ENCODE measurements at places on chromosomes 4 and X. TPM values are rescaled to one million over a fixed set of nuclear protein-coding genes. Genes with fewer than 3 reads are reported as not detected.

GRCh38 chr4:15425520-15425919 is 2.3 kb upstream of the C1QTNF7 start:
- no peak for DNase-seq

The TMPRSS11F gene
- total RNA-seq, result not detected

GRCh38 chr4:16830081-16830480 is 68.4 kb downstream of the LDB2 start:
- DNase-seq, result no peak

The FGG gene
- total RNA-seq, result not detected

The KLHL34 gene
- not detected for total RNA-seq

GRCh38 chr4:139177049-139177868 is at the start of gene ELF2:
ELF2 (minus strand) TSS chr4:139177218; CDS start chr4:139137701, 39,517 bp downstream.
- peak; percentile 75 for DNase-seq

DNA sequence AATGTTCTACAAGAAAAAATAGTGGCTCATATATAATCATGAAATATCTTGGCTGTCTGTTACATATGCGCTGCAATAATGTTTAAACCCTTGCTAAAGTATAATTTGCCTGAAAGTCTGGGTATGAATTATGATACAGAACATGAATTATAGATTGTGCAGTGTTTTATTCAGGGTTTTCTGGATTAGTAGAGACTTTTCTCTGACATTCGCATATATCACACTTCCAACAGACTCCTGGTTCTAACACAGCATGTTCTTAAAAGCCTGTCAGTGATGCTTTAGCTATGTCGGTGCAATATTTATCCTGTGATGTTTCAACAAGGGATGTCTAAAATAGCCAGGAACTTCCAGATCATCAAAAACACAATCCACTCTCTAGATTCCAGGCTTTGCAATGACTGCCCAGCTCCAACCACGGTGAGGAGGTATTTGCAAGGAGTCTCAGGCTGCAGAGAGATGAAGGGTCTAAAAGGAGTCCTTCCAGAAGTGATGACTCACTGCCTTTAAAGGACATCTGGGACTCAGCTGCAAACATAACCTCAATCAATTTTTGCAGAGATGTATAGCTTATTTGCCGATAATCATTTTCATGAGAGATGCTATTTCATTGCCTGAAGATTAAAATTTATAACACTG is 69.4 kb downstream of the RWDD4 start:
- no peak for DNase-seq

The GSX2 gene
- not detected for total RNA-seq

GRCh38 chr4:122827258-122827878 is 737 bp downstream of the FGF2 start:
- peak; percentile 49 for DNase-seq

GRCh38 chr4:131302108-131302507 is 1847.0 kb upstream of the PCDH10 start:
- DNase-seq, result no peak

The EDNRA gene
- total RNA-seq, result 0.23 TPM

GRCh38 chr4:89657931-89658700 is 178.8 kb downstream of the SNCA start:
- DNase-seq, result no peak

DNA sequence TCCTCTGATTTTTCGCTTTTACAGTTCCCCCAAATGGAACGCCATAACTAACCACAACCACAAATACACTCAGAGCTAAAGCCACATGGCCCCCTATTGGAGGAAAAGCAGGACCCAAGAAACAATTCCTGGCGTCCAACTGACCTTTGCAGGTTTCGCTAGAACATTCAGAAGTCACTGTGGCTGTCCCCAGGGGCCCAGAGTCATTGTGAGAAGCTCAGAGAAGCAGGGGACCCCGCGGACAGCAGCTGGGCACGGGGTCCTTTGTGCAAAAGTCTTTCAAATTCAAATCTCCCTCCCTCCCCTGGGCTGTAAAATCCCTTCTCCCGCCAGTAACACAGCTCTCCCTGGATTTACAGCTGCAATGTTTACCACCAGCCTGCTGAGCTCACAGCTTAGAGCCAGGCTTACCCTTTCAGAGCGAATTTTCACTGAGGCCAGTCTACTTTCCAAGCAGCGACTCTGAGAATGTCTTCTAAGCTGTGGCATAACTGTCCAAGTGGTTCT is 214.8 kb downstream of the CRLF2 start:
- no peak for DNase-seq

DNA sequence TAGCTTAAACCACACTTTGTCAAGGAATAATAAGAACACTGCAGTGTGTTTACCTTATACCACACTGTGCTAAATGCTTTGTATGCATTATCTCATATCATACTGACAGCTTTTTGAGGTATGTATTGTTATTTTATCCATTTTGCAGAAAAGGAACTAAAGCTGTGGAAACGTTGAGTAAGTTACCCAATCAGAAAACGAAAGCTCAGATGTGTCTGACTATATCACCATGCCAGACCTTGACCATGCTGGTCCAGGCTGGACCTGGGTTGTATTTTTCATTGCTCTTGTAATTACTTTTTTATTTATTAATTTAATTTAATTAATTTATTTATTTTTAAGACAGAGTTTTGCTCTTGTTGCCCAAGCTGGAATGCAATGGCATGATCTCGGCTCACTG is 2.1 kb downstream of the HSD17B11 start:
- no peak for DNase-seq

The GPR82 gene
- not detected for total RNA-seq

The STOX2 gene
- 4.8 TPM for total RNA-seq

DNA sequence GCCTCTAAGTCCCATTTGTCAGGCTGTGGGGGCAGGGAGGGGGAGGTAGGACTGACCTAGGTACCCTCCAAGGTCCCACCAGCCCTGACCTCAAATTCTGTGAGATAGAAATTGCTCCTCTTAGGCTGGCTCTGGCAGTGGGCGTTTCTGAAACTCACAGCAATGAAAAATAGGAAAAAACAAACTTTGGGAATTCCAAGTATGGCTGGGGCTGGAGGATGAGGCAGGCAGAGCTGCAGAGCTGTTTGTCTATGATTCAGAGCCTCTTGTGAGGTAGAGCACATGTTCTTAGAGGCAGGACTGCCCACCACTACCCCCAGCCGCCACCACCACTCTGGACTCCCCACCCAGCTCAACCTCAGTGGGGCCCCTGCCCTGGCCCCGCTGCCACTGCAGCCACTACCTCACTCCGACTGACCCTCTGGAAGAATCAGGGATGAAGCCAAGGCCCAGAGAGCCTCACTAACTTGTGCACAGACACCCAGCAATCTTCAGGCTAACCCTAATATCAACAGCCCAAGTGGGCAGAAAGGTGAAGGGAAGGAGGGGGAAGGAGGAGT is 98.2 kb downstream of the PJA1 start:
- DNase-seq, result no peak

The CENPVL1 gene
- total RNA-seq, result not detected

GRCh38 chr4:148205476-148205875 is 236.7 kb downstream of the NR3C2 start:
- no peak for DNase-seq

The SUPT20HL2 gene
- total RNA-seq, result not detected

The GALNTL6 gene
- 0.10 TPM for total RNA-seq

GRCh38 chr4:15536552-15537499 is 67.1 kb downstream of the CC2D2A start:
- DNase-seq, result no peak

GRCh38 chr4:144518181-144518895 is 127.6 kb upstream of the HHIP start:
- DNase-seq, result no peak

GRCh38 chrX:151697522-151697921 is 2.3 kb downstream of the PRRG3 start:
- DNase-seq, result no peak

The DMRTC1 gene
- 0.38 TPM for total RNA-seq

- no peak for DNase-seq
These were observed 54.1 kb upstream of the PRPS1 start for GRCh38 chrX:107574054-107574683.

DNA sequence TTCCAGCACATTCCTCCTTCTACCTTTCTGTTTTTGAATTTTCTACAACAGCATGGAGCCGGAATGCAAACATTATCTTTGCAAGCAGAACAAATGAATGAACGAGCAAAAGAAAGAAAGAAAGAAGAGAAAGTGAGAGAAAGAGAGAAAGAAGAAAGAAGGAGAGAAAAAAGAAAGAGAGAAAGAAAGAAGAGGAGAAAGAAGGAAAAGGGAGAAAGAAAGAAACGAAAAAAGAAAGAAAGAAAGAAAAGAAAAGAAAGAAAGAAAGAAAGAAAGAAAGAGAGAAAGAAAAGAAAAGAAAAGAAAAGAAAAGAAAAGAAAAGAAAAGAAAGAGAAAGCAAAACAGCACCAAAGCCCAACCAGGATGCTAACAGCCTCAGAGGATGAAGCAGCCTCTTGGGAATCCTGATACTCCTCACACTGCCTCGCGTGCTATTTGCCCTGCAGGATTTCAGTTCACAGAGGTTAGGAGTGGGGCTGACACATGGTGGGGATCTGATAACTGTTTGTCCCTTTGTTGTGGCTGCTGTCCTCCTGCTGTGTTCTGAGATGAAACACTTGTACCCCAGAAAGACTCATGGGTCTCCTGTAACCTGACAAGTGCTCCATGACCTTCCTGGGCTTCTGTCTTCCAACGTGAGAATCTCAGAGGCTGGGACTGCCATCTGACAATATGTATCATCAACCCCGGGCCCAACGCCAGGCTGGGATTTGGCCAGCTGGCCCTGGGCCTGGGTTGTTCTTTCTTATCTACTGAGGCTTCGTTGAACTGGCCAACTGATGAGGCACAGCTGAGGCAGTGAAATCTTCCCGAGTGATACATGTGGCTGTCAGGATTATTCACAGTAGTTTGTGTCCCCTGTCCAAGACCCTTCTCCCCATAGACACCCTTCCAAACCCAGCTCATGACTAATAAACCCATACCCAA is 61.0 kb downstream of the SEPSECS start:
- no peak for DNase-seq

The GAGE12E gene
- total RNA-seq, result not detected

DNA sequence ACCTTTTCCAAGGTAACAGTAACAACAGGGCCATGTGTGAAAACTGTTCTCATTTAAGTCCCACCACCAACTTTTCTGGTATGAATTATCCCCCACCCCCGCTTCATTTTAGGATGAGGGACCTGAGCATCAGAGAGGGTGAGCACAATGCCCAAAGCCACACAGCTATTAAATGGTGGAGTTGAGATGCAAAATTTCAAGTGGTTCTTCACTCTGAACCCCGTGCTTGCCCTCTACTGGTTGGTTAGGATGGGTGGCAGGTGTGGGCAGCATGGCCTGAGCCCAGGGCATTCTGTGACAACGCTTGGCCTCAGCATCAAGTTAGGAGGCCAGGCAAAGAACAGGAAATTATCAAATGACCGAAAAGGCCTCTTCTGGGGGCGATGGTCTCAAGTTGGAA is 33.5 kb downstream of the MED28 start:
- DNase-seq, result no peak

Data from endothelial cell (in vitro differentiated cells).